ENCODE measurements at places on chromosomes 13 and 19.

- no peak for DNase-seq
Observed at GRCh38 chr19:1492474-1493006, 1.6 kb downstream of the REEP6 start.

- no peak for DNase-seq
Observed at GRCh38 chr13:92137520-92137919, 739.1 kb downstream of the GPC5 start.

DNA sequence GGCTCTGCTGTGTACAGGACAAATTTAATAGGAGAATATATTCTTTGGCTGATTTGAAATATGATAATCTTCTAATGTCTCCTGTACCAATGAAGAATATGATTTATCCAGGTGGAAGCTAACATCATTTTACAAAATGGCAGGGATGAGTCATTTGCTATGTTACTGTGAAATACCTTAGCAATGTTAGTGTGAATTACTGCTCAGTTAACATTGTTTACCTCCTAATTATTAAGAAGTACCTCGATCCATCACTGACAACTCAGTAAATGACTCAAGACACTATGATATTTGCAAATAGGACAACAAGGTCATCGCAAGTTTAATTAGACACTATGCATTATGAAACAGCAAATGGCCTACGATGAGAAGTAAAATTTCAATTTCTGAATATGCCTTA is 309.1 kb upstream of the EDNRB start:
- DNase-seq: no peak

- no peak for DNase-seq
Observed at GRCh38 chr19:13839938-13840304, 37.0 kb upstream of the NANOS3 start.

DNA sequence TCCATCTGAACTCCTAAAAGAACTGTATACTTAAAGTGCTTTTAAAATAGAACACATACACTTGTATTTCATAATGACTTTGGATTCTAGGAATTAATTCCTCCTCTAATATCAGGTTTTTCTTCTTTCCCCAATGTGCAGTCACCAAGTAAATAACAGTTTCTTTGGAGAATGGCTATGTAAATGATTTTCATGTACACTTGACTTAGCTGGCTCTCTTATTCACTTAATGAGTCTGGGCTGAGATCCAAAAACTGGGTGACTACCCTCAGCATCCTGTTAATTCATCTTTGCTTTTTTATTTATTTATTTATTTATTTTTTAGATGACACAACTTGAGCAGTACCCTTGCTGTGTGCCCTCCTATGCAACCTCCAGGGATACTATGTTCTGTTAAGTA is 1003.7 kb downstream of the SLITRK1 start:
- DNase-seq: no peak

Measured in NCI-H526 (cell line).